CD8-positive, alpha-beta T cell (primary cell): ENCODE measurements at places on chromosomes 12 and 14. TPM values are rescaled to one million over a fixed set of nuclear protein-coding genes. Genes with fewer than 3 reads are reported as not detected.

Gene FOXA1
- not detected for total RNA-seq

Gene PARP11
- 11.5 TPM for total RNA-seq

Gene YEATS4
- total RNA-seq = 27.5 TPM

GRCh38 chr12:123905319-123905925, 67.2 kb downstream of the CCDC92 start:
- peak; percentile 34 for DNase-seq

DNA sequence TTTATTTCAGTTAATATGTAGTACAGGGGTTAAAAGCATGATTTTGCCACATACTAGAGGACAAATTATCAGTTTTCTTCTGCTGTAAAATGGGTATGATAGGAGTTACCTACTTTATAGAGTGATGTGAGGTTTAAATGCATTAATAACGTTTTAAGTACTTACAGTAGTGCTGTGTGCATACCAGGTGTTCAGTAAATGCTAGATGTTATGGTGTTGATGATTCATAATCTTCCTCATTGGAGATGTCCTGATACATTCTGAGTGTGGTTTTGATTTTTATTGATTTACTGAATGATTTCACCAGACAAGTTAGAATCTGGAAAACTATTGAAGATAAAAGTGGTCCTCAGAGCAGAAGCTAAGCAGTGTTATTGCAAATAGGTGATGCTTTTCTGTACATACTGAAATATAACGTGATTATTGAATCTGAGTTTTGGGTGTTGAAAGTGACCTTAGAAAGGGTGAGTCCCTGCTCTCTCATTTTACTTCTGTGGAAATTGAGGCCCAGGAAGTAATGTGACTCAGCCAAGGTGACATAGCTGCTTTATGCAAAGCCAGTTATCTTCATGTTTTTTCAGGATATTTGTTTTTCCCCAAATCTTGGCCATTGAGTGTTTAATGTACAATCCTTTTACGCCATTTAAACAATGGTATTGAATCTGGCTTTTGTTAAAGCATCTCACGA, 54.7 kb downstream of the VRK1 start:
- DNase-seq = no peak

GRCh38 chr12:53093777-53094393, 3.6 kb upstream of the IGFBP6 start:
- no peak for DNase-seq

- DNase-seq = no peak
Measured at GRCh38 chr12:89493670-89494302, 30.8 kb downstream of the GALNT4 start.

DNA sequence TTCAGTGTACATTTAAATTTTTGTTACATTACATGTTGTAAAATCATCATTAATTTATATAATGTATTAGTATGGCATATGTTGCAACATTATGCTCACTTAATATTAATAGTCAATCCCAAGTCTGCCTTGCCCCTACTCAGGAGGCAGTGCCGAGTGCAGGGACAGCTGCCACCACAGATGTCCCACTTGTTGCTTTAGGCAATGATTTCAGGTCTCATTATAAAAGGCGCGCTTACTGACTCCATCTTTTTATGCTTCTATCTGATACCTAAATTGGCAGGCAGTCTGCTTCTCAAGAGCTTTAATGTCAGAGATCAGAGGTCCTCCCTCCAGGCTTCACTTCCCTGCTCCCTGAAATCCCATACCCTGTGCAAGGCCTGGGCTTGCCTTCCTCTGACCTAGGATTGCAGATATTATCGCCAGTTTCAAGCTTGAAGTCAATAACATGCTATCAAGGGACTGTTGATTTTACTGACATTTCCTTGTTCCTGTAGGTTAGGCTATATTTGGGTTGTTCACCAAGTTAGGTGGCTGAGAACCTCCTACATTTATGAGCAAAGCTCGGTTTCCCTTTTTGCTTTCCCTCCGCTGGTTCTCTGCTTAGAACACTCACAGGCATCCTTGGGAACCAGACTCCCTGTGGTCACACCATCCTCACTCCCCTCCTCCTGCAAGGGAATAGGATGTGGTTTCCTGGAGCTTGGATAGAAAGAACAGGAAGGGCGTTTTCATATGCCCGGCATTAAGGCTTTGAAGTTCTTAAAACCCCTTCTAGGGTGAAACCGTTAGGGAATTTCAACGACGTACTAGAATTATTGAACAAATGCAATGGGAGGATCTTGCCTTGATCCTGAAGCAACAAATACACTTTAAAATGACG, 208.4 kb upstream of the FKBP4 start:
- no peak for DNase-seq
